ENCODE measurements at places on chromosomes 7 and 10. TPM values are rescaled to one million over a fixed set of nuclear protein-coding genes. Genes with fewer than 3 reads are reported as not detected.

GRCh38 chr10:78777867-78778266 lies 290.9 kb upstream of the ZMIZ1 start:
- no peak for DNase-seq
- peak overlapping the region; percentile 78 for H3K27ac ChIP-seq
- no peaks in the 10 kb centered on the region for H3K27me3 ChIP-seq
- H3K36me3 ChIP-seq, result no peaks in the 10 kb centered on the region
- no peak overlapping the region for H3K4me3 ChIP-seq

GRCh38 chr7:150322833-150323681 lies at the start of the genes ACTR3C and LRRC61:
ACTR3C (minus strand) TSS chr7:150323545; CDS start chr7:150295296, 28,249 bp downstream.
LRRC61 (plus strand) TSS chr7:150323355; CDS start chr7:150336862, 13,507 bp downstream.
- peaks cover 28% of the 10 kb centered on the region for H3K4me1 ChIP-seq
- peak within 1 kb of the TSS; percentile 94 for H3K4me3 ChIP-seq

DNA sequence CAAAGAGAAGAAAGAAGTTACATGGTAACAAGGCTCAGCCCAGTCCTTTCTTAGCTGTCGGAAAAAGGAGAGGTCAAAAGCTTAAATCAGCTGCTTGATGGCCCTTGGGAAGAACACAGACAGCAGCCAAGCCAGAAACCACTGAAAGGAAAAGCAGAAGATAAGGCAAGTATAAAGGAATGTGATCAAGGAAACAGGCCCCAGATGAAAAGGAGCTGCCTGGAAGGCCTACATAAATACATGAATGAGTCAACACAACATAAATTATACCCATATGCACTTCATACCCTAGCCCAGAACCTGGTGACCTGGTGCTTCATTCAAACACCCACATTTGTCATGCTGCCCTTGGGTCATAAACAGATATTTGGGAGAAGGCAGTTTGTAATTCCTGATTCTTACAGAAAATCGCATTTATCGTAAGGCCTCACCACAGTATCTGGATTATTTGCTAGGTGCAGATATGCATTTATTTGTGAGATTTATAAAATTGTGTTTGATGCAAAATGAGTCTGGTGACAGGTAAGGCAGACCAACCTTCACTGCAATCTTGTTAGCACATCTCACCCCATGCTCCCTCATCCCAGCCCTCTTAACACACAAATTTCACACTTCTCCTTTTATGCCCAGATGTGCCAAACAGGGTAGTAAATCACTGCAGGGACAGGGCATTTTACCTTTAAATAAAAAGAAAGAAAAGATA lies 94.9 kb upstream of the KCNIP2 start:
- H3K36me3 ChIP-seq, result peaks cover 4% of the 10 kb centered on the region
- H3K27me3 ChIP-seq, result no peaks in the 10 kb centered on the region
- no peak for DNase-seq

GRCh38 chr10:94043431-94043990 lies 49.8 kb downstream of the PLCE1 start:
- no peak overlapping the region for H3K4me3 ChIP-seq
- H3K27me3 ChIP-seq, result no peaks in the 10 kb centered on the region
- DNase-seq, result no peak
- H3K4me1 ChIP-seq, result peaks cover 3% of the 10 kb centered on the region
- no peak overlapping the region for H3K27ac ChIP-seq
- peaks cover 4% of the 10 kb centered on the region for H3K36me3 ChIP-seq

DNA sequence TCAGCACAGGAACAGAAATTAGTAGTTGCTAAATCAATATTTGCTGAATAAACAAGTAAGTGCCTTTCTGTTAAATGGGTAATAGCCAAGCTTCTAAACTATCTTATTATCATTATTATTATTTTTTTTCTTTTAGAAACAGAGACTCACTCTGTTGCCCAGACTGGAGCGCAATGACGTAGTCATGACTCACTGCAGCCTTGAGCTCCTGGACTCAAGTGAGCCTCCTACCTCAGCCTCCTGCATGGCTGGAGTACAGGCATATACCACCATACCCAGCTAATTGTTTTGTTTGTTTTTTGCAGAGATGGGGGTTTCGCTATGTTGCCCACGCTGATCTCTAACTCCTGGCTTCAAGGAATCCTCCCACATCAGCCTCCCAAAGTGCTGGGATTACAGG lies 12.3 kb upstream of the ELN start:
- no peaks in the 10 kb centered on the region for H3K27me3 ChIP-seq
- H3K36me3 ChIP-seq, result no peaks in the 10 kb centered on the region
- no peak for DNase-seq
- H3K27ac ChIP-seq, result no peak overlapping the region
- H3K4me1 ChIP-seq, result peaks cover 6% of the 10 kb centered on the region
- H3K4me3 ChIP-seq, result no peak overlapping the region

- H3K36me3 ChIP-seq, result no peaks in the 10 kb centered on the region
- H3K27ac ChIP-seq, result no peak overlapping the region
- no peak for DNase-seq
- H3K27me3 ChIP-seq, result peaks cover 10% of the 10 kb centered on the region
- no peak overlapping the region for H3K4me3 ChIP-seq
- peaks cover 6% of the 10 kb centered on the region for H3K4me1 ChIP-seq
Observed at GRCh38 chr10:8815969-8816368, 761.5 kb downstream of the GATA3 start.

ZNF804B gene
- total RNA-seq, result not detected

SORBS1 gene
- 15.3 TPM for total RNA-seq

GPR85 gene
- total RNA-seq, result 1.6 TPM

GDF2 gene
- total RNA-seq, result not detected
